ENCODE measurements at places on chromosomes 1 and 21.

DNA sequence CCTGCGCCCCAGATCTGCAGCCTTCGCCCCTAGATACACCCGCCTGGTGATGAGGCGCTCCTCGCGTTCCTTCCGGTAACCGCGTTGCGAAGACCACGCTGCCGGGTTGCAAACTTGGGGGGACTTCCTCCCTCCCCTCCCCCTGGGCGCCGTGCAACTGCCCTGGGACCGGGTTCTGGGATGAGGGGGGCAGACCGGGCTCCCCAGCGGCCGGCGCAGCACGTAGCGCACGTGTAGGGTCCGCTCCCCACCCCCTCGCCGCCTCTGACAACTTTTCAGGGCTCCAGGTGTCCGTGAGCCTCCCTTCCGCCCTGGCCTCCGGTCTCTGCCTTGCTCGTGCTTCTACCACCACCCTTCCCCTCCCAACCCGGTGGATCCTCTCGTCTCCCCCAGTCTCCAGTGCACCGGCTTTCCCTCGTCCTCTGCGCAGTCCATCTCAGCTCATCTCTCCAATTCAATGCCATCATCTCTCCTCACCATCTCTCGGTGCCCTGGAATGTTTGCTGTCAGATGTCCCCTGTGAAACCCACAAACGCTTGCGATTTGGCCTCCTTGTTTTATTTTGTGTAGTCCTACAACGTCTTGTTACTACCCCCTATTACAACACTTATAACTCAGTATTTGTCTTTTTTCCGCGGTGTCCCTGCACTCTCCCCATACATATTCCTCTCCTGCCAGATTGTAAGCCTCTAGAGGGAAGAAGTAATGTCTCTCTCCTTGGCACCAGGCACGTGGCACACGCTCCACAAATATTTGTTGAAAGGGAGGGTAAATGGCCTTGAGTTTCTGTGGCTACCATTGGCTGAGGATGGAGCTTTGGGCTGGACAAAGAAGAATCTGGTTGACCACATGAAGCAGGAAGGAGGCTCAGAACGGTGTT lies 782 bp downstream of the PCAT6 start:
- no peak for DNase-seq

GRCh38 chr1:218164111-218164929 lies 120.8 kb upstream of the RRP15 start:
- peak; percentile 51 for DNase-seq

DNA sequence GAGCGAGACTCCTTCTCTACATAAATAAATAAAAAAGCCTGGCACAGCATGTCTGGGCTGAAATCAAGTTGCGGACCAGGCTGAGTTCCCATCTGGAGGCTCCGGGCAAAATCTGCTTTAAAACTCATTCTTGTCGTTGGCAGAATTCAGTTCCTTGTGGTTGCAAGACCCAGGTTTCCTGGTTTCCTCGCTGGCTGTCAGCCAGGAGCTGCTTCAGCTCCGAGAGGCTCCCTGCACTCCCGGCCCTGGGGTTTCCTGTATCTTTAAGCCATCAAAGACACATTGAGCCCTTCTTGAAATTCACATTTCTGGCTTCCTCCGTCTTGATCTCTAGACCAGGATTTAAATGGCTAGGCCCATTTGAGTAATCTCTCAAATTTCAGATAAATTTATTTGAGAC lies 20.6 kb upstream of the SCCPDH start:
- DNase-seq = no peak

- DNase-seq = peak; percentile 52
These were observed 137.4 kb upstream of the BARHL2 start for GRCh38 chr1:90854397-90854924.

- peak; percentile 42 for DNase-seq
These were observed 11.1 kb downstream of the MTX1 start for GRCh38 chr1:155219592-155220031.

GRCh38 chr1:30507016-30507312 lies 216.4 kb downstream of the MATN1 start:
- no peak for DNase-seq

DNA sequence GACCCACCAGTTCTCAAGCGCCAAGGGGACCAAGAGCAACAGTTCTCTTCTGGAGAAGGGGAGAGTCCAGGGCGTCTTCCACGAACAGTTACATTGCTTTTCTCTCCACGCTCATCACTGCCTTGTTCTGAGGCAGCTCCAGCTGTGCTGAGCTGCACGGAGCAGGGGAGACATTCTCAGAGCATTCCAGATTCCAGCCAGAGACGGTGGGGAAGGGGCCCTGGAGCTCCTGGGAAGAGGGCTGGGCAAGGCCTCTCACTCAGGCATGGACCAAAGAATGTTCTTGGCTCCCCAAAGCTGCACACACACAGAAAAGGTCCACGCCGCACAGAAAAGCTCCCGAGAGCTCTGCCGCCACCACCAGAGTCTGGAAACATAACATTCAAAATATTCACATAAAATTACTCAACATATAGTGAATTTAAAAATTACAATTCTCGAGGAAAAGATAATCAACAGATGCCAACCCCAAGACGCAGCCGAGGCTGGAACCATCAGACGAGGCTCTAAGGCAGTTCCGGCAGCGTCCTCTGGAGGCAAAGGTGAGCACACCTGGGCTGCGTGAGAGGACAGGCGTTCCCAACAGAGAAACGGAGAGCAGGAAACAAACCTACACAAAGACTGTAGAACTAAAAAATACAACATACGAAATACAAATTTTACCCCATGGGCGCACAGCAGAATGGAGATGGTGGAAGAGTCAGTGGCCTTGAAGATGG lies 40.5 kb downstream of the UBE2G2 start:
- DNase-seq = no peak

DNA sequence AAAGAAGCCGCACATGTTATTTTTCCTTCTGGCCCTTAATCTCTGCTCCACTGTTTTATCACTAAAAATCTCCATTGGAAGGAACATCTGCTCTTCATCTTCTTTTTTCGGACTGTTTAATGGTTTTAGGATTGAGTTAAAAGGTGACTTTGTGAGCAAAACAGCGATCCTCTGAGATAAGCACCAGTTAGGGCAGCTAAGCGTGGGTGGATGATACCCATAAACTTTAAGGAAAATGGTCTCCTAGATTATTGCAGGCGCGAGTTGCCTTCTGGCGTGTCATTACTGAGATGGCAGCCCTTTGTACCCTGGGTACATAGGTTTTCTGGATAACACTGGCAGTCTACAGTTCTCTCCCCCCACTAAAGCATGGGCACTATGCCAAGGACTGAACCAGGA lies 44.0 kb upstream of the HMGB4 start:
- DNase-seq = no peak

DNA sequence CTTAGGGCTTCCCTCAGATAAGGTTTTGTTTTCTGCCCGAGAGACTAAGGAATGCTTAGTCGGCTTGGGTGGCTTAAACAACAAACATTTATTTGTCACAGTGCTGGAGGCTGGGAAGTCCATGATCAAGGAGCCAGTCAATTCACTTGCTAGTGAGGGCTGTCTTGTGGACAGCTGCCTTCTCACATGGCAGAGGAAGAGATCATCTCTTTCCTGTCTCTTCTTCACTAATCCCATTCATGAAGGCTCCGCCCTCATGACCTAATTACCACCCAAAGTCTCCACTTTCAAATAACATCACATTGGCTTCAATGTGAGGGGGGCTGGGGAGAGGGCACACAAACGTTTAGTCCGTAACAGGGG lies 50.5 kb upstream of the IL12RB2 start:
- no peak for DNase-seq

DNA sequence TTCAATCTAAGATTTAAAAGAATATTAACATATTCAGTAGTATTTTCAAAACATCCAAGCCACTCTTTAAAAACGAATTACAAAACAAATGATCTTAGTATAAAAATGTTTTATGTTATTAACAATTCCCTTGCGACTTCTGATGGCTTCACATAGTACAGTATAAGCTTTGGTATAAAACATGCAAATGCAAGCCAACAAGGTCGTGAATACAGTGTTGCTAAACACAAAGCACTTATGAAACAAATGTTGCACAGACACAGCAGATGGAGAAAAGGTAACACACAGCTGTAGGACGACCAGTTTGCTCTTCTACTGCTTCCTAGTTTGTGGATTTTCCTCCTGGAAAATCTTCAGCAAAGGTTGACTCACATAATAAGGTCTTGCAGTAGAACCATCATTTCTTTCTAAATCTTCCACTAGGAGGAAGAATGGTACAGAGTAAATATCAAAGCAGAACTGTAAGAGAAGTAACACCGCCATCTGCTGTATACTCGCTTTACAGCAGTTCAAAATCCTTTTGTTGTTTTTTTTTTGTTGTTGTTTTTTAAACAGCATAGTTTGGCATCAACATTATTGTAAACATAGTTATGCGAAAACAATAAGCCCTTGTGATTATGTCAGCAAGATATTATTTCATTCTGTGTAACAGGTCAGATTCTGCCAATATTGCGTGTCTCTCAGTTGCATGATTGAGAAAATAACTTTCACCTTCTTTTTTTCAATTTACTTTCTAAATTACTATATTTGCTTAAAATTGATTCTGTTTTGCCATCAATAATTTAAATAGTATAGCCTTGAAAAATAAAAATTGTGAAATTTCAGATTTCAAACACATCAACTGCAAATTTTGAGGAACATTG lies 69.5 kb downstream of the LHX8 start:
- DNase-seq = peak; percentile 30

- no peak for DNase-seq
These were observed 1198.9 kb downstream of the PLA2G4A start for GRCh38 chr1:188027613-188028012.
